ENCODE measurements at places on chromosomes 1 and 21.

- no peak for DNase-seq
Measured at GRCh38 chr1:7094509-7094908, 309.3 kb downstream of the CAMTA1 start.

DNA sequence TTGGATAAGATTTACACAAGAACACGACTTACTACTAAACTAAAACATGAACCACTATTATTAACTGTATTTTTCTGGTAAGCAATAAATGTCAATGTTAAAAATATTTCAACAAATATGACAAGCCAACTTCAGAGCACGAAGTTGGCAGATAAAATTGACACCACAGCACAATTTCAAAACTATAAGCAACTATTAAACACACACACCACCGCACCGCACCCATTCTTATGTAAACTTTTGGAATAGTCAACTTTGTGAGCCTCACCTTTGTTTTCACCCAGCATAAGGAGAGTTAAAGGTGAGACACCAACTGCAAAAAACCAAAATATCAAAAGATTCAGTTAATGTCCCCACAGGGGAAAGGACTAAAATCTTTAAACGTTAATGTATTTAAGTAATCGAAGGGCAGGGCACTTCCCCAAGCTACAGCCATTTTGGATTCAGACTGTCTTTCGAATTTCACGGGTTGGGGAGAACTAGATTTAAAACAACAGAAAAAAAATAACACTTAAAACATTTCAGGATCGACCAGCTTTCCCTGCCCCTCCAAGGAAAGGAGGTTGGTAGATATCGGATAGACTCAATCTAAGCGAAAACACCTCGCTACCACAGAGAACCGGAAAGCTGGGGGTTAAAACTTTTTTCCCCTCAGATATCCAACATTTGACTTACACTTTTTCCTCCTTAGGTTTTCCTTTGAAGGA is 872 bp downstream of the GPBP1L1 start:
- DNase-seq = no peak

DNA sequence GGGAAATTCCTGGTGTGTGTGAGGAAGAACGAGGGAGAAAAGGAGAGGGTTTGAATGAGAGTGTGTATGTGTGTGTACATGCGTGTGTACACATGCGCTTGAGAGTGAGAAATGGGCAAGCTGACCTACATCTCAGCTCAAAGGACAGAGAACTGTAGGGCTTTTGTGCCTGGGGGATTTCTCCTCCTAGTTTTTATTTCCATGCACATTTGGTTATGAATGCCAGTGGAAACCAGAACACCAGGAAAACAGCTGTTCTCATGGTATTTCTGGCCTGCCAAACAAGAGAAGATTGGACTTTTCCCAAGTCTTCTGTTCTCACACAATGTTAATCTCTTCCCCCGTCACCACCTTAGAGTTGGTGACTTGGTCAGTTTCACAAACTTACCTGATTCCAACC is 45.2 kb downstream of the SLC44A3 start:
- DNase-seq = no peak

- DNase-seq = no peak
Measured at GRCh38 chr1:36279789-36280296, 26.3 kb upstream of the SH3D21 start.

- DNase-seq = no peak
Measured at GRCh38 chr1:21568809-21569385, 59.7 kb downstream of the ALPL start.

DNA sequence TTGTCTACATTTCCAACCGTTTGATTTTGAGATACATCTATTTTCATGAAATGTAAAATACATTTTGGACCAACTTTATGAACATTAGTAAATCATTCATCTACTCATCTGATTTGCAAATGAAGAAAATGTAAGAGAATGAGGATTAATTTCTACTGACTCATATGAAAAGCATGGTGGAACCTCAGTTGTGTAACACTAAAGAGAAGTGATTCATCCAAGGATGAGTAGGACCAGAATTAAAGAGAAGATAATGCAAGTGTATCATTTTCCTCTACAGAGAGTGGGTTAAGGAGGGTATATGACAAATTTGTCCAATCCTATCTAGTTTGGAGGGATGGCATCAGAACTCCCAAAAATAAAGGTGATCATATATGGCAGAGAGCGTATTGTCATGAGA is 1967.6 kb downstream of the MRPL39 start:
- DNase-seq = no peak

- no peak for DNase-seq
Measured at GRCh38 chr1:208149776-208150514, 94.2 kb downstream of the PLXNA2 start.
